Prostate gland (tissue), 2 donors: ENCODE measurements at places on chromosomes 6 and 20. TPM values are rescaled to one million over a fixed set of nuclear protein-coding genes. Genes with fewer than 3 reads are reported as not detected.

Gene LINC00237
- total RNA-seq: not detected

Gene F13A1
- 3.5 TPM for total RNA-seq

Gene PDE10A
- total RNA-seq: 13.5 TPM

Gene BPIFB4
- not detected for total RNA-seq

Gene MYBL2
- total RNA-seq: 11.6 TPM

Gene ISM1
- total RNA-seq: 0.45 TPM

Gene CALHM4
- total RNA-seq: not detected

Gene OOEP
- total RNA-seq: 5.8 TPM

Gene AK9
- total RNA-seq: 22.0 TPM

Gene FAM83B
- total RNA-seq: 14.3 TPM

Gene NNAT
- total RNA-seq: 0.41 TPM

Gene RBBP9
- 21.3 TPM for total RNA-seq

DNA sequence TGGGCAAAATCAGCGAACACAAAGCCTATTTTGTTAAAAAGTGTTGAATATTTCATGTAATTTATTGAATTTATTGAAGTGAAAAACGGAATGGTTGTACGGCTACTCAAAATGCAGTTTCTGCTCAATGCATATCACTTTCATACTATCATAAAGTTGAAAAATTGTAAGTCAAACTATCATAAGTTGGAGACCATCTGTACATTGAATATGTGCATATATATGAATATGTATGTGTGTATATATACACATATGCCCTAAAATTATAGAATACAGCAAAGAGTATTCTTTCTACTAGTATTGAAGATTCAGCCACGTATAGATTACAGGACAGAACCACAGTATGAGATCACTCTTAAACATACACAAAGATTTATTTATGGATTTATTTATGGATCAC lies 499.0 kb upstream of the SULF2 start:
- peaks cover 4% of the 10 kb centered on the region for H3K4me1 ChIP-seq
- no peaks in the 10 kb centered on the region for H3K36me3 ChIP-seq
- DNase-seq: no peak
- H3K27ac ChIP-seq: no peak overlapping the region
- H3K4me3 ChIP-seq: no peak overlapping the region

DNA sequence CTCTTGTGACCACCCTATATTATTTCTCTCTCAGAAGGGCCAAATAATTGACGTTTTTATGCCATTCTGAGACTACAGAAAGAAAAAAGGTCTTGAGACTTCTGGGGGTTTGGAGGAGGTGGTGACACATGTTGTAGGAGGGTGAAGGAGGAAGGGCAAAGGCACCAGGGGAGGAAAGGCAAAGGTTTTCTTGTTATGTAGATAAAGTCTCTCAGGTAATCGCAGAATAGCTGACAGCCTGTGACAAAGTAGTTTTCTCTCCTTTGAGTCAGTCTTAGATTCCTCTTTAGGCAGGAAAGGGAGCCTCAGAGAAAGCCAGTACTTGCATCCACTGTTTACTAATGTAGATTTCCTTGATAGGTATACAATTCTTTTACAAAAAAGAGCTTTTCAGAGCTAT lies 23.6 kb downstream of the OR2B2 start:
- no peak overlapping the region for H3K4me3 ChIP-seq
- no peaks in the 10 kb centered on the region for H3K36me3 ChIP-seq
- no peak for DNase-seq
- no peak overlapping the region for H3K27ac ChIP-seq

- H3K4me1 ChIP-seq: no peaks in the 10 kb centered on the region
- no peak overlapping the region for H3K4me3 ChIP-seq
- no peaks in the 10 kb centered on the region for H3K36me3 ChIP-seq
- no peaks in the 10 kb centered on the region for H3K27me3 ChIP-seq
- no peak overlapping the region for H3K27ac ChIP-seq
- no peak for DNase-seq
Observed at GRCh38 chr6:108966855-108967755, 118.9 kb downstream of the ARMC2 start.

DNA sequence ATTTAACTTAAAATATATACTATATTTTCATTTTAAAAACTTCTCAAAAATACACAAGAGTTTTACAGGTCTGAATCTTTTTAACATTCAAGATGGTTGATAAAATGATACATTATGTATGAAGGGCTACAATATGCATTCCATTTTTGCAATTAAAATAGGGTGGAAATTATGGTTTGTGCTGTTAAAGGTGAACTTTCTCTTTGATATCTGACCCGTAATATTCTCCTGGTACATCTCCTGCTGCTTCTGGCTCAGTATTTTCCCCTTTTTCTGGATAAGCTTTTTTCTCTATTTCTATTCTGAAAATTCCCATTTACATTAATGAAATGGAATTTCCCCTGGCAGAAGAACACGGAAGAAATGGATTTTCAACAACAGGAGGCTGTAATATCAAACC lies 27.4 kb upstream of the LCA5 start:
- H3K4me1 ChIP-seq: no peaks in the 10 kb centered on the region
- DNase-seq: no peak
- no peaks in the 10 kb centered on the region for H3K27me3 ChIP-seq
- no peak overlapping the region for H3K4me3 ChIP-seq
- no peak overlapping the region for H3K27ac ChIP-seq

DNA sequence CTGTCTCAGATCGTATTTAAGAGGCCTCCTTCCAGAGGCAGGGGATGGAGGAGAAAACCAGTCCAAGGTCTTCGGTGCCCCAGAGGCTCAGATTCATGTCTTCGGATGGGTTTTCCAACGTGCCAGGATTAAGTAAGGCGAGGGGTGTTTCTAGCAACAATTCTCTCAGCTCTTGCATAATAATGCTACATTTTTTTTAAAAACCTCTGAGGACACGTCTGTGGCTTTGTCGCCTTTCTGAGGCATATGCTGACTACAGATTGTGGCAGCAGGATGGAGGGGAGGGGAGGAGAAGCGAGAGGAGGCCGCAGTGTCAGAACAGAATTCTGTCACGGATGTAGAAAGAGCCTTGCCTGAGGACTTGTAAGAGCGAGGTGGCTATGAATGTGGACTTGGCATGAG lies 17.7 kb upstream of the CCDC167 start:
- H3K27ac ChIP-seq: no peak overlapping the region
- DNase-seq: no peak
- H3K4me3 ChIP-seq: no peak overlapping the region
- H3K27me3 ChIP-seq: no peaks in the 10 kb centered on the region

DNA sequence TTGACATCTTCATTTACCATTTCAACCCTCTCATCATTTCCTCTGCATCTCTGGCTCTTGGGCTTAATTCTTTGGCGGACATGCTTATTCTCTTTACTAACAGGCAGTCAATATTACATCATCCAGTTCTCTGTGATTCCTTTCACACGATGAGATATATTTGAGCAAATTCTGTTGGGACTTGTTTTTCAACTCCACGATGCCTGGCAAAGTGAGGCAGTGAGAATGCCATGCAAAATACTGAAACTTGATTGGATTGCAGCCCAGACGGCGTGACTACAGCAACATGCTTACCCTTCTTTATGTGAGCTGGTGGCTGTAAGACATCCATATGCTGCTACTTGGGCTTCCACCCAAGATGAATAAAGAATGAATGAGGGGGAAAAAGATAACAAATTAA lies 101.7 kb upstream of the SPACA1 start:
- H3K4me3 ChIP-seq: no peak overlapping the region
- peak; percentile 80 for DNase-seq
- no peaks in the 10 kb centered on the region for H3K4me1 ChIP-seq
- H3K27ac ChIP-seq: peak overlapping the region; percentile 47
- no peaks in the 10 kb centered on the region for H3K27me3 ChIP-seq
- H3K36me3 ChIP-seq: no peaks in the 10 kb centered on the region

DNA sequence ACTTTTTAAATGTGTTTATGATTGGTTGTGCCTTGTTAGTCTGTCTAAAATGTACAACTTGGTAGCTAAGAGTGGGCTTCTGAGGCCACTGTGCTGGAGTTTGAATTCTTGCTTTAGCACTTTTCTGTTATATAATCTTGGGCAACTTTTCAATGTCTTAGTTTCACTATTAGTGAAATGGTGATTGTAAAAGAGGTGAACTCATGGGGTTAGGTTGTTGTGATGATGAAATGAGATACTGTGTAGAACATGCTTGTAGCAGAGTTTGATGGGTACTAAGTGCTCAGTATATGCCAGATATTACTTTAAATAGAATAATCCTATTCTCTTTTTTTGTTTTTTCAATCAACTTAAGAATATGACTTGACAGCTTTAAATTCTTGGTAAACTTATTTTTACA lies 624.7 kb downstream of the CD109 start:
- H3K27ac ChIP-seq: no peak overlapping the region
- H3K27me3 ChIP-seq: no peaks in the 10 kb centered on the region
- no peak overlapping the region for H3K4me3 ChIP-seq
- H3K36me3 ChIP-seq: no peaks in the 10 kb centered on the region
- no peak for DNase-seq

DNA sequence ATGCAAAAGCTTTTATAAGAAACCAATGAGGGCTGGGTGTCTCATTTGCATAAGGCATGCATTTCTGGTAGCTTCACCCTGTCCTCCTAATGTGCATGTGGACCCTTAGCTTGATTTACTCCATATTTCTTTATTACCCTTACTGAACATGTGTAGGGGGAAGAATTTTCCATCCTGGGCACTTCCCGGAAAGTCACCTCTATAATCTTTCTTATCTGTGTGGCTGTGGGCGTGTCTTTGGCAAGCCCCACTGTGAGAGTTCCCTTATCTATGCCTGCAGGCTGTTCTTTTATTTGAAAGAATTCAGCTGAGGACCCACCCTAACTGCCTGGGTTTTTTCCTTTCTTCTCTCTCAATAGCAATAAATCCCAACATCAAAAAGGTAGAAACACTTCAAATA lies 627.8 kb downstream of the DOK5 start:
- H3K4me3 ChIP-seq: no peak overlapping the region
- H3K27me3 ChIP-seq: no peaks in the 10 kb centered on the region
- no peaks in the 10 kb centered on the region for H3K36me3 ChIP-seq
- H3K4me1 ChIP-seq: no peaks in the 10 kb centered on the region

DNA sequence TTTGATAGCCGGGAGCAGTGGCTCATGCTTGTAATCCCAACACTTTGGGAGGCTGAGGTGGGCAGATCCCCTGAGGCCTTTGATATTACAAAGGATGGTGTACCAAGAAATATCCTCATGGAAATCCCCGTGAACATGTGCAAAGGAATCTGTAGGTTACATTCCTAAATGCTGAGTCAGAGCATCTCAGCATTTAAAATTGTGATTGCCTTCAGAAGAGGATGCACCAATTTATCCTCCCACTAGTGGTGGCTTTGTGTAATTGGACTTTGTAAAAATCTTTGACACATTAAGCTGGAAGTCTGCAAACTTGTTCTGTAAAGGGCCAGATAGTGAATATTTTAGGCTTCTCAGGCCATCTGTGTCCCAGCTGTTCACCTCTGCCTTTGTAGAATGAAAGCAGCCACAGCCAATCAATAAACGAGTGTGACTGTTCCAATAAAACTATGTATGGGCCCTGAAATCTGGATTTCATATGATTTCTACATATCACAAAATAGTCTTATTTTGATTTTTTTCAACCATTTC lies 11.8 kb downstream of the TMEM14B start:
- H3K27me3 ChIP-seq: no peaks in the 10 kb centered on the region
- H3K27ac ChIP-seq: no peak overlapping the region
- no peak overlapping the region for H3K4me3 ChIP-seq

DNA sequence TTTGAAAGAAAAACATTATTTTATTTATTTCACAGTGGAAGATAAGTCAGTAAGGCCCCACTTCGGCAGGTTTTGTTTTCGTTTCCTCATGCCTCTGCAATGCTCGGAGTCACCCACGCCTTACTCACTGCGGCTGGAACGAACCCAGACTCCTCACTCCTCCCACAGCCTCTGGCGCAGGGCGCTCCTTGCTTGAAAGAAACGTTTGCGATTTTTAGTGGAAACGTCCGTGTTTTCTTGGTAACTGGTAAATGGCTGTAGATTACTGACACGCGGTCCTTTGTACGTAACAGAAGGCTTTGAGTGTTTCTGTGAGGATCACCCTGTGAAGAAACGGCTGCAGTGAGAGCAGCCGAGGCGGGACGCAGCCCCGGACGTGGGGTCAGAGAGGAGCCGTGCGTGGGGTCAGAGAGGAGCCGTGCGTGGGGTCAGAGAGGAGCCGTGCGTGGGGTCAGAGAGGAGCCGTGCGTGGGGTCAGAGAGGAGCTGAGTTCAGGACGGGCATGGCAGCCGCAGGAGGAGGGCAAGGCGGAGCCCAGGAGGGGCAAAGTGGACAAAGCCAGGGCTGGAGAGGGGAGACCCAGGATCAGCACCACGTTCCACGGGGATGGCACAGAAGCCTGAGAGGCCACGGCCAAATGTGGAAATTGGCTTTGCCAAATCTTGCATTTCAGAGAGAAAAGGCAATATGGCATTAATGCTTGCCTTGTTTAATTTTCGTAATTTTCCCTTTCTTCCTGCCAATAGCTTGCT lies 198.6 kb upstream of the THBS2 start:
- H3K27me3 ChIP-seq: no peaks in the 10 kb centered on the region
- peak overlapping the region; percentile 51 for H3K27ac ChIP-seq
- peak overlapping the region; percentile 12 for H3K4me3 ChIP-seq
- no peak for DNase-seq

DNA sequence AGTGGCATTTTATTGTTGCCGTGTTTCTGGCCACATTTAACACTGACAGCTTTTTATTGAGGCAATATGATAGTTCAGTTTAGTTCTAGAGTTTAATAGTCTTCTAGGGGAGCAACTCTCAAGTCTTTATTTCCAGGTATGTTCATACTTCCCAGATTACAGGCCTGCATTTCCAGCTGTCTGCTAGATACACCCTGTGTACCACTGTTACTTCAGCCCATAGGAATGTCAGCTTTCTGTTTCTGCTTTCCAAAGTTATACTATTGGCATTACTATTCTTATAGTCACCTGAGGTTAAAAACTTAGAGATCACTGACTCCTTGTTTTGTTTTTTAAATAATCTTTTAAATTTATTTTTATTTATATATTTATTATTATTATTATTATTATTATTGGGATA lies 7.6 kb downstream of the ZNF451 start:
- no peak for DNase-seq
- no peaks in the 10 kb centered on the region for H3K4me1 ChIP-seq
- peaks cover 5% of the 10 kb centered on the region for H3K36me3 ChIP-seq
- no peak overlapping the region for H3K4me3 ChIP-seq

- peaks cover 29% of the 10 kb centered on the region for H3K4me1 ChIP-seq
- peak; percentile 15 for DNase-seq
- peak overlapping the region; percentile 72 for H3K4me3 ChIP-seq
Observed at GRCh38 chr6:42049116-42049809, 1.1 kb upstream of the TAF8 start.

GRCh38 chr20:57397693-57398108 lies 6.5 kb downstream of the RBM38 start:
- no peak for DNase-seq
- peak overlapping the region; percentile 78 for H3K27ac ChIP-seq
- peaks cover 5% of the 10 kb centered on the region for H3K4me1 ChIP-seq
- H3K36me3 ChIP-seq: no peaks in the 10 kb centered on the region
- H3K4me3 ChIP-seq: no peak overlapping the region

DNA sequence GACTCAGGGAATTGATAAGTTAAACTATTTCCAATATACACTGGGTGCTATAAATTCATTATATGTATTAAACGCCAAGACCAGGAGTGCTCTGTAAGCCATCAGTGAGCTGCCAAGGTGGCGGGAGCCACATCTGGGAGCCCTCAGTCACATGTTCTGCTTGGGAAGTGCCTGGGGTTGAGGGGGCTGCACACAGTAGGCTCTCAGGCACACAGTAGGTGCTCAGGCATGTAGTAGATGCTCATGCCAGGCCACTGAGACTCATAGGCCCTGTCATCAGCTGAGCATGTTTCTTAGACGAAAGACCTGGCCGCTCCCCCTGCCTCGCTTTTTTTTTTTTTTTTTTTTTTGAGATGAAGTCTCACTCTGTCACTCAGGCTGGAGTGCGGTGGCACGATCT lies 83.3 kb upstream of the BHLHE23 start:
- no peak overlapping the region for H3K27ac ChIP-seq
- no peaks in the 10 kb centered on the region for H3K4me1 ChIP-seq
- peaks cover 10% of the 10 kb centered on the region for H3K27me3 ChIP-seq
- no peak for DNase-seq
